ENCODE measurements at places on chromosomes 2 and 18. TPM values are rescaled to one million over a fixed set of nuclear protein-coding genes. Genes with fewer than 3 reads are reported as not detected.

Gene CXCR1
- total RNA-seq, result not detected

Gene MATN3
- 2.3 TPM for total RNA-seq

Gene IL36RN
- total RNA-seq, result not detected

Gene RPS27A
- 679 TPM for total RNA-seq

Gene NT5C1B
- not detected for total RNA-seq

Gene L3MBTL4
- 1.3 TPM for total RNA-seq

Gene DSC2
- total RNA-seq, result under 0.01 TPM

Gene UPP2
- total RNA-seq, result not detected

Gene ARID5A
- total RNA-seq, result 7.2 TPM

Gene FAM168B
- 79.1 TPM for total RNA-seq

Gene ERBB4
- 0.17 TPM for total RNA-seq

Gene SALL3
- total RNA-seq, result not detected

Gene ACMSD
- not detected for total RNA-seq

Gene FAP
- total RNA-seq, result 96.1 TPM

Gene UGT1A4
- total RNA-seq, result not detected

Gene KCNJ3
- total RNA-seq, result not detected

Gene TAF4B
- 2.6 TPM for total RNA-seq

Gene CCDC68
- total RNA-seq, result 8.3 TPM

Gene SCN1A
- total RNA-seq, result 0.50 TPM

Gene APCDD1
- total RNA-seq, result 17.3 TPM

Gene TUBA4A
- total RNA-seq, result 7.7 TPM

Gene ERICH2
- 3.1 TPM for total RNA-seq

Gene HSPD1
- 198 TPM for total RNA-seq

Gene RSAD2
- 1.7 TPM for total RNA-seq

Gene SFT2D3
- 4.1 TPM for total RNA-seq

Gene GCG
- not detected for total RNA-seq

Gene CYS1
- total RNA-seq, result 5.1 TPM

Gene CAPN13
- not detected for total RNA-seq

Gene ELOA2
- total RNA-seq, result not detected

Gene SGPP2
- not detected for total RNA-seq

Gene CHRND
- total RNA-seq, result not detected

Gene SERPINB4
- not detected for total RNA-seq

Gene SEMA4F
- total RNA-seq, result 9.4 TPM

Gene TRPM8
- total RNA-seq, result under 0.01 TPM

Gene COLEC12
- 60.6 TPM for total RNA-seq

Gene IFIH1
- 11.4 TPM for total RNA-seq

Gene MAP4K4
- 164 TPM for total RNA-seq

Gene AMMECR1L
- 16.8 TPM for total RNA-seq

Gene HOXD3
- total RNA-seq, result not detected

Gene TUBA3D
- total RNA-seq, result not detected

Gene LYG1
- 0.50 TPM for total RNA-seq

Gene SH3RF3
- total RNA-seq, result 10.1 TPM

Gene KCNE4
- 11.0 TPM for total RNA-seq

Gene FBXO41
- 0.77 TPM for total RNA-seq

Gene EHBP1
- total RNA-seq, result 129 TPM

Gene ZCCHC2
- 10.9 TPM for total RNA-seq

Gene FSHR
- not detected for total RNA-seq

Gene EFHD1
- total RNA-seq, result not detected

Gene POTEI
- not detected for total RNA-seq

Gene GPR155
- total RNA-seq, result 6.4 TPM

Gene MYO7B
- under 0.01 TPM for total RNA-seq

Gene CFAP210
- total RNA-seq, result not detected

Gene SERPINB12
- not detected for total RNA-seq

Gene NT5DC4
- total RNA-seq, result not detected

Gene PLGLB2
- 1.7 TPM for total RNA-seq

Measured in fibroblast of lung (primary cell).